Mesothelial cell of epicardium (in vitro differentiated cells): ENCODE measurements at places on chromosomes 7 and 10.

DNA sequence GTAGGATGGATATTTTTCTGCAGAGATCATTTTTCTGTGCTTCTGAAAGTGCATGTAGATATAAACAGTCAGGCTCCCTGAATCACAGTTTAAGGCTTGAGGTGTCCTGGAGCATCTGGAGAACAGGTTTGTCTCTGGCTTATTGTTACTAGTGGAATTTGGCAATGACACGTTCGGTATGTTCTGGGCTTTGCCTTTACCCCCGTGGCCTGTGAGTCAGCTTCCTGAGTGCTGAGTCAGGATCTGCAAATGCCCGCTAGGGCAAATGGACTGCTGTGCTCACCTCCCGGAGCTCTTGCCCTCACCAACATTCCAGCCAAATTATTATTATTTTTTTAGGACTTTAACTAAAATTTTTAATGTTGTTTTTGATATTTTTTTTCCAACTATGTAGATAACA is 192.5 kb upstream of the PRSS1 start:
- DNase-seq, result no peak

- DNase-seq, result no peak
Measured at GRCh38 chr7:141190495-141190894, 116.6 kb downstream of the TMEM178B start.

GRCh38 chr7:27196287-27196767 is 3.6 kb downstream of the HOXA13 start:
- DNase-seq, result no peak

DNA sequence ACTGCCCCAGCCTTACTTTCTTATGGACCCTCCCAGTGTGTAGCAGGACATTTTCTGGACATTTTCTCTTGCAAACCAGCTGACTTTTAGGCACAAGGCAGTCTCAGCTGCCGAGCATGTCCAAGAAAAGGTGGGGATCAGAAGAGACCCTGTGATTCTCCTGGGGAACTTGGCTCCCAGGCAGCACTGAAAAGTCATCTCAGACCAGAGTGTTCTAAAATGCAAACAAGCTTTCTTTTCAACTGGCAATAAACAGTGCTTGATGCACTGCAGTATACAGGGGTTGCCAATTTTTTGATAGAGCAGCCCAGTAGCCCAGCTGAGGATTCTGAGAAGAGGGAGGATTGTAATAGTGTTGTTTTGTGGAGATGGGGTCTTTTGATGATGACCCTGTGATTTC is 168.0 kb upstream of the PHYHIPL start:
- no peak for DNase-seq

DNA sequence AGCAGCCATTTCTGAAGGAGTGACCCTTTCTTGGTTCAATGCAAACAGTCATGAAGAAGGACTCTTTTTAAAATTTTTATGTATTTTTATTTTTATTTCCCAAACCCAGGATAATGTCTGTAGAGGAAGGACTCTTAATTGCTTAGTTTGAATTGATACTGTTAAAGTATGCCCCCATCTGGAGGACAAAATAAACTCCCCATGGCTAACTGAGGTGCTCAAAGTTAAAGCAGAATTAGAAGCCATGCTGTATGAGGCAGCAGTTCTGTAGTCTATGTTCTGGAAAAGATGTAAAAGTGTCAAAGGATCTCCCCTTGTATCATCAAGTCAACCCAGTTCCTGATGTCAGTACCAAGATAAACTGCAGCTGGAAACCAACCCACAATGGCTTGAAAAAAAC is 617.9 kb upstream of the GRM3 start:
- DNase-seq, result no peak

DNA sequence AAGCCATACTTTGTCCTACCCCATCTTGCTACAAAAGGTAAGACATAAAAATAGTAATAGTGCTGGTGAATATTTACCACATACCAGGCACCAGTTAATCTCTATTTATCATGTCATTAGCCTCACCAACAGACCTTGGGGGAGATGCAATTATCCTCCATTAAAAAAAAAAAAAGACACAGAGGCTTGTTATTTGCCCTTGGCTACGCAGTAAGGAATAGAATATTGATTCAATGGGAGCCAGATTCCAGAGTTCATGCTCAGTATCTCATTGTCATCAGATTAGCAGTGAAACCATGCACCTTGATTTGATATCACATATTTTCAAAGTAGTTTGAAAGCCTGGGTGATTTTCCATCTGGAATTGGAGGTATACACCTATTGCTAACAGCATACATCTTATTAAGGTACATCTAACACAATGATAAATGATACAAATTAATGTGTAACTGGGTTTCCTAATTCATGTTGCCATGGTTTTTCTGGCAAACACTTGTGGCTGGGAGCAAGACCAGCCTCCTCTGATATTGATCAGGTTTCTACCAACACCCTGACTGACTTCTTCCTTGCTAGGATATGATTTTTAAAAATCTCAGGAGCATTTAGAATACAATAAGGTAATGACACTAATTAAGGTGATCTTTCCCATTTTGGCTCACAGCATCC is 67.1 kb upstream of the PRR15 start:
- no peak for DNase-seq

DNA sequence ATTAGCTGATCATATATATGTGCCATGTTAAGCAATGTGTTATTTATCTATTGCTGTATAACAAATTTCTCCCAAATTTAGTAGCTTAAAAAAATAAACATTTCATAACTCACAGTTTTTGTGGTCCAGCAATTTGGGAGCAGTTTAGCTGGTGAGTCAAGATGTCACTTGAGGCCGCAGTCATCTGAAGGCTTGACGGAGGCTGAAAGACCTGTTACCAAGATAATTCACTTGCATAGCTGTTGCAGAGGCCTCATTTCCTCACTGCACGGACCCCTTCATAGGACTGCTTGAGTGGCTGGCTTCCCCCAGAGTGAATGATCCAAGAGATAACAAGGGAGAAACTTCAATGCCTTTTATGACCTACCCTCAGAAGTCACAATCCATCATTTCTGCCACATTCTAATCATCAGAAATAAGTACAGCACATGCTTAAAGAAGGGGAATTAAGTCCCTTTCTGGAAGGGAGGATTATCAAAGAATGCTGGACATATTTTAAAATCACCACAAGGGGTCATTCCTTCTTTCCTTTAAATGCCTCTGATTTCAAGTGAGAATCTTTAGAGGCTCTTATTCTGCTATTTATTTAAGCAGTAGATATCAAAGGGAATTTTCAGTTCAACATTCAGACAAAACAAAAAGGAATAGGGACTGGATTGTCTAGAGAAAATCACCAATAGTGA is 10.5 kb upstream of the SRPK2 start:
- DNase-seq, result no peak

DNA sequence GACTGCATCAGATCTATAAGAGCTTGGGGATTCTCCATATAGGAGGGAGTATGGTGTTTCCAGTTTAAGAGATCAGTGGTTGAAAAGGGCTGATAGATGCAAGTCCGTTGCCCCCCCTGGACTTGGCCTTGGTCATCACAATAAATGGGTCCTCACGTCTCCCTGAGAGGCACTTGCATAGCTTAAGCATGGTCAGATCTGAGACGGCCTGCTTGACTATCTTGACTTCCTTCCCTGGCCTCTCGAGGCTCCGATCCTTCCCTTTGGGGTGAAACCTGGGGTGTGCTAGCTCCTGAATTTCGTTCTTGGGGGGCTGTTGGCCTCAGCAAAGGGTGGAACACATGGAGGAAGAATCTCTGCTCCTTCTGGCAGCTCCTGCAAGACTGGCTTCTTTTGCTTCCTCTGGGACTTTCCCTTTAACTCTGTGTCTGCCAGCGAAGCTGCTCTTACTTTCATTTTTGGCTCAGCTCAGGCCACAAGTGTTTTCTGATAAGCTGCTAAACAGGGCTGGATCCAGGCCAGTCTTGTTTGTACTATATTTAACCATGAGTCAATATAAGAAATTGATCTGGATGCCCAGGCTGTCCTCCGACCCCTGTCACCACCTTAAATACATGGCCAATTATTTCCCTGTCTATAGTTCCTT is 11.2 kb upstream of the ZNF485 start:
- DNase-seq, result no peak

DNA sequence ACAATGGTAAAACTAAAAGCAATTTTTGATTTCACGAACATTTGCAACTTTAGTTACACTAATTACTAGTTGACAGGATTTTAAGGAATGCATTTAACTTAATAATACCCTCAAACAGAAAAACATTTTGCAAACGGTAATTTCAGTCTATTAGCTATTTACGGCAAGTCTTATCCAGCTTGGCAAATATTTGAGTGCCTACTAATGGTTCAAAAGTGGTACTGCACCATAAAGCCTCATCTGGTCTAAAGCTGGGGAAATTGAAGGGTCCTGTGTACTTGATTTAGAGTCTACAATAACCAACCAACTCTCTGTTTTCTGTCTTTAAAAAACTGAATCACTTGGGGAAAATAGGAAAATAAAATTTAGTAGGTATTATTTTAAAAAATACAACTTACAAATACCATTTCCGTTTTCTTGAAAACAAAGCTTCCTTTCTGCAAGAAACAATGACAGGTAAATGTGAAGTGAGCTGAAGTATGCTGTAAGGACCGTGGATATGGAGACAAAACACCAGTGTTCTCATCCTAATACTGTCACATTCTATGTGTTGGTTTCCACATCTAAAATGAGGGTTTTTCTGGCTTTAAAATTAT is 142.3 kb downstream of the VPS50 start:
- no peak for DNase-seq

- DNase-seq, result no peak
Measured at GRCh38 chr7:126792521-126792920, 460.2 kb downstream of the GRM8 start.

DNA sequence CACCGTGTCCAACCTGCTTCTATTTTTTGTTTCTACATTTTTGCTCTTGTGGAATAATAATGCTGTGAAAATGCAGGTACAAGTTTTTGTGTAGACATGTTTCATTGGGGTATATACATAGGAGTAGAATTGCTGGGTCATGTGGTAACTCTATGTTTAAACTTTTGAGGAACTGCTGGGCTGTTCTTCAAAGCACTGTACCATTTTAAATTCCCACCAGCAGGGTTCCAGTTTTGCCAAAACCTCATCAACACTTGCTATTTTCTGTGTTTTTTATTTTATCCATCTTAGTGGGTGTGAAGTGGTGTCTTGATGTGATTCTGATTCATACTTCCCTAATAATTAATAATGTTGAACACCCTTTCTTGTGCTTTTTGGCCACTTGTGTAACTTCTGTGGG is 138.6 kb downstream of the RGS10 start:
- DNase-seq, result no peak

- no peak for DNase-seq
Measured at GRCh38 chr7:14018751-14019150, 29.3 kb upstream of the ETV1 start.

DNA sequence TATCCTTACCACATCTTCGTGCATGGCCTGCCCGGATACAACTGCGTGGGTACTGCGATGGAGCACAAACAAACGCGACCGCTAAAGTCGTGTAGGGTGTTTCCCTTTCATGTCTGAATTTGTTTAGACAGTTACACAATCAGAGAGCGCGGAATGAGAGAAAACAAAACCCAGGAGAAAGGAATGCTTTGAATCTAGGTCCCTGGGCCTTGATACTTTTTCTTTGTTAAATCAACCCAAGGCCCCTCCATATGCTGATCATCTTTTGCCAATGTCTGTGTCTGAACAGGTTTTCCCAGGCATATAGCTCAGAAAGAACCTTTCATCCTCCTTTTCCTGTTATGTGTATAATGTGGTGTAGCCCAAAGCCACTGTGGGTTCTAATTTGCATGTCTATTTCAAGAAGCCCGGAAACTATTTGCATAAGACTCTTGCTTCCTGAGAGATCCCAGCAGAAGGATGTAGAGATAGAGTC is 145.8 kb downstream of the FRMD4A start:
- DNase-seq, result no peak

DNA sequence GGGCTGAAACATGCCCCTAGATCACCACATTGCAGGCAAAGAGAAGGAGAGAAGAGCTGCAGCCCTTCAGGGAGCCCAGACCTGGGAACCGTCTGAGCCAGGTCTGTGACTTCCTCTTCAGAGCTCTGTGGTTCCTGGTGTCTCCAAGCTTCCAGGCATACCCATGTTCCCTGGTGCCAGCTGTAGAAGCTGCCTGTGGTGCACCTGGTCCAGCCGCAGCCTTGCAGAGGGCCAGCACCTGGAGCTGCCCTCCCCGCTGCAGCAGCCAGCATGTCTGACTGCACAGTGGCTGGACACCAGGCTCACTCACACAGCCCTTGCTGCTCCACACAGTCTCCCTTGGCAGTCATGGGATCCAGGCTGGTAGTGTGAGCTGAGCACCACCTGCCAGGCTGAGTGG is 33.6 kb downstream of the C7orf25 start:
- DNase-seq, result no peak

DNA sequence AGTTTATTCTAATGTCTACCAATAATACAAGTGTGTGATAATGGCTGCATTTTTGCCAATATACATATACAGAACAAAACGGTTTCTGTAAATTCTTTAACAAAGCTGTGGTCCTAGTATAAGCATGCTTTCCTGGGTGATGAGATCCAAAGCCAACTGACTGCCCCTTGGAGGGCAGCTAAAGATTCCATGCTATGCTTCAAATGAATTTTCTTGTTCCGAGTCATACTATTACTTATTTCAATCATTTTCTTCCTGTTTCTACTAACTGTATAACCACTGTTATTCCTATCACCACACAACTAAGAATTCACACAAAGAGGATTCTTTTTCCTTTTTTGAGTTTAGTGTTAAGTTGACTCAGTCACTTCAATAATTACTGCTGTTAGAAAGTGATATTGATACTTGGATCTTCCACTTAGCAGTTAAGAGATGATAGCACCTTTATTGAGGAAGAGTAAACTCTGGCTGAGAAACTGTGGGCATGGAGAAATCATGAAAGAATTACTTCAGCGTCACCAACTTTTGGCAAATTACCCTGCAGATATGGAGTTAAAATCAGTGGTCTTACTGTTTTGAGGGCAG is 197.5 kb downstream of the ARL4A start:
- DNase-seq, result no peak

GRCh38 chr7:120370954-120371353 is 98.0 kb downstream of the KCND2 start:
- DNase-seq, result no peak

DNA sequence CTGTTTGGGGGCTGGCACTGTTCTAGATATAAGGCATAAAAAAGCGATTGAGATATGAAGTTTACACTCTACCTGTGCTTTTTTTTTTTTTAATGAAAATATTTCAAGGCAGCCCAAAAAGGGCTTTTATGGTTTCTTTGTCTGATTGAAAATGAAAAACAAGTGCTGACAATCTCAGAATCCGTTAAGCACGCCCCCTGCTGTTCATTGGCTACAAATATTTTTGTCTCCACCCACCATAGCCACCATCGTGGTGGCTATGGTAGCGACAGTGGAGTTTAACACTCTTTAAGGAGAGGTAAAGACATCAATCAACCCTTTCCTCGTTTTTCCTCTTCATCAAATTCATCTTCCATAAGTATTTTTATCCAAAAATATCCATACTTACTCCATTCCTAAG is 94.2 kb downstream of the CD36 start:
- DNase-seq, result no peak

DNA sequence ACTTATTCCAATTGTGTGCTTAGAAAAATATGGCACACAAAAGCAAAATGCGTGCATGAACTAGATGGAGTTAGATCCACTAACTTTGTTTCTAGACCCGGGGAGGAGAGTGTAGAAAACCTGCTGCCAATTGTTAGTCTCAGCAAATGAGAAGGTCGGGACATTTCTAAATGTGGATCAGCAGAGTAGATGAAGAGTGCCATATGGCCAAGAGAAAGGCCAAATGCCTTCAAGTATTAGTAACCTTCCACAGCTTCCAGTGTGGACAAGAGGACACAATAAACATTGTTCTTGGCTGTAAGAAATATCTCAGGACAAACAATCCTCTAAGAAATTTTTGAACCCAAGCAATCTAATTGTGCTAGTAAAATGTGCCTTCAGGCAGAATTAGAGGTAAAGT is 690.3 kb downstream of the REEP3 start:
- DNase-seq, result no peak
